ENCODE measurements at places on chromosomes 11 and 22.

- DNase-seq = no peak
Measured at GRCh38 chr11:26579683-26580082, 7.6 kb upstream of the MUC15 start.

GRCh38 chr22:29475550-29475949, 4.5 kb upstream of the NEFH start:
- no peak for DNase-seq

DNA sequence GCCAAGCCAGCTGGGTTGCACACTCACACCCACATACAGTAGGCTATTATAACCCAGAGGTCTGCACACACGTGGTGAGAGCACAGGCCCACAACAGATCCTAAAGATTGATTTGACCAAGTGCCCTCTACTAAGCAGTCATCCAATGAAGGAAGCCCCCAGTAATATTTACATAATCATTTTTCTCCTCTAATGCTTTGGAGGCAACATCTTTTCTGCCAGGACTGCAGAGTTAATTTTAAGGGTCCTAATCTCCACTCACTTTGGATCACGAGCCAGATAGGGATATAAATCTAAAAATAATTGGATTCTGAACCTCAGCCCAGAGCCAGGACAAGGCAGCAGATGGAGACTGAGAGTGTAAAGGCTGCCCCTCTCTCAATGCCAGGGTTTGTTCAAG, 49.1 kb upstream of the MTNR1B start:
- DNase-seq = no peak

- peak; percentile 28 for DNase-seq
Measured at GRCh38 chr11:78961247-78961646, 386.6 kb upstream of the NARS2 start.

DNA sequence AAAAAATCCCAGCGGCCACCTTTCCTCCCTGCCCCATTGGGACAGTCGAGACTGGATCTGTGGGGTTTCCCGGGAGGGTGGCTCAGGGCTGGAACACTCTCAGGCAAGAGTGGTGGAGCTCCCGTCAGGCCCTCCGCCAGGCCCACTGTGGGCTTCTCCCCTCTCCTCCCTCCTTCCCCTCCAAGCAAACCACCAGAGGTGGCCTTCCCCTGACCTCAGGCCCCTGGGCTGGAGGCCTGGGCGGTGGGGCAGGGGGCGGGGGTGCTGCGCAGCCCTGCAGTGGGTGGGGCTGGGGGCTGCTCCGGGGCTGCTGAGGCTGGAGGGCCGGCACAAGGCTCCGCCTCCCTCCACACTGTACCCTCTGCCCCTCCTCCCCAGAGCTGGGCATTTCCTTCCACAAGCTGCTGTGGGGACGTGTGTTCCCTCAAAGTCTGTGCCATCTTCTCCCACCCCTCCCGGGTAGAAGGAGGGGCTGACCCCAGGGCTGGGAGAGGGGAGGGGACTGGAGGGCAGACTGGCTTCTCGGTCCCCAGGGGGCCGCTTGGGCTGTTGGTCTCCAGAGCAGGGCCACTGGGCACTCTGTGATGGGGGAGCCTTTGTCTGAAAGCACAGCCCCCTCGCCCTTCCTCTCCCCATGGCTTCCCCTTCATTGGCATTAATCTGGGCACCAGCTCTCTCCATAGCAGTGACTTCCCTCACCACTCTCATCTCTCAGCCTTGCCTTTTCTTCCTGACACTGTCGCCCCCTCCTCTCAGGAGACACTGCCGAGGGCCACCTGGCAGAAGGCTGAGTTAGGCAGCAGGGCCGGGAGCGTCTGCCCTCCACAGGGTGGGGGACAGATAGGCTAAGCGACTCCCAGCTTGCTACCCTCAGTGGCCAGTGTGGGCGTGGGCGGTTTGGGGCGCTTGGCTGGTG, 7.1 kb downstream of the RCOR2 start:
- no peak for DNase-seq

DNA sequence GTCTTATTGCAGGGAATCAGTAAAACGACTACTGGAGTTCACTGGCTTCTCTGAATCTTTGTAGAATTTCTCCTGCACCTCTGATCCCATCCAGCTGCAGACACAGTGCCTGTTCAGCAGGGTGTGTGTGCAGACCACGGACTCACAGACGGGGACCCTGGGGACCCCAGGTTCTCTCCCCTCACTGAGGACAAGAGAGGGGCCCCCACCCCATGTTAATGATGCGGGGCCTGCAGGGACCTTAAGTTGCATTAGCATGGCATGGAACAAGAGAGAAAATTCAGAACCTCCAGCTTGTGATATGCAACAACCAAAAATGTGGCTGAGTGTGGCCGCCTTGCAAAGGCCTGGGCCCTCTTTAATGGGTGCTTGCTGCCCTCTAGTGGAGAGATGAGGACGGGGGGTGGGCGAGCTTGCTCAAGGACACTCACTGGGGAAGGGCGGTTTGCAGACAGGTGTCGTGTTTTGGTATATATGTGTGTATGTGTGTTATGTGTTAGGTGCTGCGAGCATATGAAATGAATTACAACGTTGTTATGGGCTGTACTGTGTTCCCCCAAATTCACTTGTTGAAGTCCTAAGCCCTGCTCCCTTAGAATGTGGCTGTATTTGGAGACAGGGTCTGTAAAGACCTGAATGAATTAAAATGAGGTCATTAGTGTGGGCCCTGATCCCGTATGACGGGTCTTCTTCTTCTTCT, 84.4 kb upstream of the SEPTIN5 start:
- DNase-seq = peak; percentile 87

DNA sequence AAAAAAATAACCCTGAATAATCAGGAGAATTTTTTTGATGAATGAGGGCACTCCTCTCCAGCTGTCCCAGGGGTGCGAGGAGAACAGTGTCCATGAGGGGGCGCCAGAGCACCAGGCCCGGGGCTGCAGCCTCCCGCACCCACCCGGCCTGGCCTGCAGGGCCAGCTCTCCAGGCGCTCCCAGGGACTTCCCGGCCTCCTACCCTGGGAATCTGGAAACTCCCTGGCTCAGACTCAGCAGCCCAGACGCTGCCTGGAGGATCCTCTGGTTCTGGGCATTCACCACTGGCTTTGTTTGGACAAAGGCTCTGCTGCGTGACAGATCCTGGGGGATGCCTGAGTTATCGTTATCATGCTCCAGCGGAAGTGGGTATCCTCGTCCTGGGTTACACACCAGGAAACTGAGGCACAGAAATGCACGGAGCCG, 31.0 kb downstream of the MCM5 start:
- DNase-seq = peak; percentile 87

- DNase-seq = peak; percentile 98
Measured at GRCh38 chr11:121575250-121575962, 122.6 kb upstream of the SORL1-AS1 start.

- DNase-seq = peak; percentile 96
Measured at GRCh38 chr22:24434471-24435322, 7.3 kb downstream of the ADORA2A start.

Data from suppressor macrophage treated with lipopolysaccharide for 4 hours (primary cell).